ENCODE measurements at places on chromosomes 1 and 21.

GRCh38 chr1:77349275-77349674 lies 67.5 kb downstream of the AK5 start:
- DNase-seq, result no peak

- no peak for DNase-seq
Measured at GRCh38 chr1:14576155-14576554, 22.3 kb upstream of the KAZN start.

DNA sequence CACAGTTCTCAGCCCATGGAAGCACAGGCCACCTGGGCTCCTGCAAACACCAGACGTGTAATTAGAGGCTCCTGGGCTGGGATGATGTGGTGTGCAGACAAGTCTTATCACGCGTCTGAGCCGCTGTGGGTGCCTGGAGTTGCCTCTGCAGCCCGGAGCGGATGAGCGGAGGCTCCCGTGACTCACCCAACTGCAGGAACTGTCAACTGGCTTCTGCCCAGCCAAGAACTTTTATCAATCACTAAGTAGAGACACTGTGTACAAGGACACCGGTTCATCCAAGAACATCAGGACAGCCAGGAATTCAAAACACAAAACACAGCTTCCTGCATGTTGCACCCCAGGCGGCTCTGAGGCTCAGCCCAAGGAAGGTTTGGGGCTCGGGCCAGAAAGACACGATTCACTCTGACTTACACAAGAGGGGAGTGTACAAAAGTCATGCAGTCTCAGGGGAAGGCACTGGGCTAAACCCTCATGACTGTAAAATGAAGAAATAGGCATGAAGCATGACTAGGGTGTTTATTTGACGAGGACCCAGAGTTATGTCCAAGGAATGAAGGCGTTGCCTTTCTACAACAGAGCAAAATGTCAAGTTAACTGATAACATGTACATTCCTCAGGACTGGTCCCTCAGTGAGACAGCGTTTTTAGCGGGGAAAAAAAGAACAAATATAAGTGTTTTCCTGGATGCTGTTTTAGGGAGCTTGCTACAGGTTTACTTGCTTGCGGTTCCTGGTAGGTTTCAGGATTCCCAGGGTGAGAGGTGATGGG lies 21.1 kb downstream of the ERRFI1 start:
- DNase-seq, result no peak

GRCh38 chr1:29620631-29621030 lies 384.3 kb downstream of the PTPRU start:
- DNase-seq, result no peak

DNA sequence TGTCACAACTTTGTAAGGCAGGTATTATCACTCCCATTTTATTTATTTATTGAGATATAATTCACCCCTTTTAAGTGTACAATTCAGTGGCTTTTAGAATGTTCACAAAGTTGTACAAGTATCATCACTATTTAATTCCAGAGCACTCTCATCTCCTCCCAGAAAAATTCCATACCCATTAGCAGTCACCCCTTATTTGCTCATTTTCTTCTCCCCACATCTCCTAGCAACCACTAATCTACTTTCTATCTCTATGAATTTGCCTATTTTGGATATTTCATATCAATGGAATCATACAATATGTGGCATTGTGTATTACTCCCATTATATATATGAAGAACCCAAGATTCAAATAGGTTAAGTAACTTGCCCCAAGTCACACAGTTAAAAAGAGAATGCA lies 7.0 kb downstream of the DSTYK start:
- no peak for DNase-seq

- peak; percentile 79 for DNase-seq
Measured at GRCh38 chr1:201361652-201362504, 15.6 kb downstream of the TNNT2 start.

DNA sequence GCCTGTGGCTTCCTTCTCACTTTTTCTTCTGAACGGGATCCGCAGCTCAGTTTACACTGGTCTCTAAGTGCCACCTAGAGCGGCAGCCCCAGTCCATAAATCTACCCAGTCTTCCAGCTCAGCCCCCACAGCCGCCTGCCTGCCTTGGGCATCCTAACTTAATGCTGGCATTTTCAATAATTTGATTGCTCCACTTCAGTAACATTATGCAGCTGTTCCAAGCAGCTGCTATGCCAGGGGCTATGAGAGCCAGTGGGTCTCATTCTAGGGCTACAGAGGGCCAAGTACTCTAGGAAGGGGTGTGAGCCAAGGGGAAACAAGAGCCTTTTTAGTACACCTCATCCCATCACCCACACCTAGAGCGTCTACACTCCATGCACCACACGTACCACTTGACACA lies 48.4 kb upstream of the COA6 start:
- DNase-seq, result no peak

DNA sequence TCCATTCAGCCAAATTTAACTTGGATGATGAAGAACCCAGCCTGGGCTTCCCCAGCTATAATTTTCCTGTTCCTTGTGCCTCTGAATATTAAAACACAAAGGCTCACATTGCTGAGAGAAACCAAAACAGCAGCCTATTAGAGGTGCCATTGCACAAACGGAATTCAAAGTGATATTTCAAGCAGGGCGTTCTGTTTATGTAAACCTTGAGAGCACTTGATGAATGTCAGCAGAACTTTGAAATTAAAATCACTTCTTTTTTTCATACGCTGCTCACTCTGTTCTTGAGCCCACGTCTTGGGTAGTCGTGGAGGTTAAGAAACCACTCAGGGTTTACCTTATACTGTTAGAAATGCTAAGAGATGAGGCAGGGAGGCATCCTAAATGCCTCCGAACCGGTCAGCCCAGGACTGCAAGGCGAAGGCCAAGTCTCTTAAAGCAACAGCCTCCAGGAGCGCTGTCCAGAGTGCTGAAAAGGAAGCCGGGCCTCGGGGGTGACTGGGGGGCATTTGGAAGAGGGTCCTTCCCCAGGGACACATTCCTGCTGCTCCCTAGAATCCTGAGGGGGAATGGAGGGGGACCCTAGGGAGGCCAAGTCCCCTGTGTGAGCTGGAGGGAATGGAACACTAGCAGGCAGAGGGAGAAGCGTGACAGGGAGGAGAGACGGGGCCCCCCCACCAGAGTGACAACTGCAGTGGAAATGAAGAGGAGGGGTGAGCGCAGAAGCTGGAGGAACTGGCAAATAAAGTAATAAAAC lies 154.8 kb upstream of the VAMP3 start:
- DNase-seq, result peak; percentile 66

GRCh38 chr1:55823541-55824250 lies 608.5 kb upstream of the USP24 start:
- no peak for DNase-seq

DNA sequence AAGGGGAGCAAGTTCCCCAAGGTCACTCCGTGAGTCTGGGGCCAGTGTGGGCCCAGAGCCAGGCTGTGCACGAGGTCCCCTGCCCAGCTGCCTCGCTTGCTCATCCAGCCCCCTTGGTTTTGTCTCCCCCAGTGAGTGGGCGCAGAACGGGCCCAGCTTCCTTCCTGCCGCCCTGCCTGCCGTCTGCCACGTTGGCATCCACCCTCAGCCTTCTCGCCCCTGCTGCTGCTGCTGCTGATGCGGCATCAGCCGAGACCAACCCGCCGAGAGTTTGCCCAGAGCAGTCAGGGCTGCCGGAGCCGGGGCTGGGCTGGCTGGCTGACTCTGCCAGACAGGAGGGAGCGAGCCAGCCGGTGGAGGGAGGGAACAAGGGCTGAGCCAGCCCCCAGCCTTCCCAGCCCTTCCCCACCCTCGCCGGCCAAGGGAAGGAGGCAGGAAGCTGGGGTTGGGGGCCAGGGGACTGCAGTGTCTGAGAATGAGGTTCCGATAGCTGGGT lies 31.4 kb upstream of the WASF2 start:
- no peak for DNase-seq

DNA sequence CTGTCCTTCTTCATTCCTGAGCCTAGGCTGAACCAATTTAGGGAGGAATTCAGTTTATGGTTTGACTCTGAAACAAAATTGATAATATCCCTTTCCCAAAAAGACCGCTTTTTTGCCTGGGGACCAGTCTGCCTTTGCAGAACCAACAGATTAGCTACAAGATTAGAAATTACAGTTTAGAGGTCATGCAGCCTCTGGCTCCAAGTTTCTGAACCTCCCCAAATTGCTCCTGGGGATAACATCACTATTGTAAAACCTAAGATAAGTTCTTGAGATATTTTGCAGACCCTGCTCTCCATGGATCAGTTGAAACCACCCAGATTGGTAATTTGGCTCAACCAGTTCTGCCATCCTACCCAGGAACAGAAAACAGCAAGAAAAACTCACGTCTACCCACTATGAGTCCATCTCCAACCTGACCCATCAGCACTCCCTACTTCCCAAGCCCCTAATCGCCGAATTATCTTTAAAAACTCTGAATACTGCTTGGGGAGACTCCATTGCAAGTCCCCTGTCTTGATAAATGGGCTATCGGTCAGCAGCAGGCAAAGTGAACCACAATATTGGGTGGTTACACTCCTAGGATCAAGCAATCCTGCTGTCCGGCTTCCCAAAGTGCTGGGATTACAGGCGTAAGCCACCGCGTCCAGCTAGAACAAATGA lies 605 bp upstream of the RABGGTB start:
- DNase-seq, result no peak

DNA sequence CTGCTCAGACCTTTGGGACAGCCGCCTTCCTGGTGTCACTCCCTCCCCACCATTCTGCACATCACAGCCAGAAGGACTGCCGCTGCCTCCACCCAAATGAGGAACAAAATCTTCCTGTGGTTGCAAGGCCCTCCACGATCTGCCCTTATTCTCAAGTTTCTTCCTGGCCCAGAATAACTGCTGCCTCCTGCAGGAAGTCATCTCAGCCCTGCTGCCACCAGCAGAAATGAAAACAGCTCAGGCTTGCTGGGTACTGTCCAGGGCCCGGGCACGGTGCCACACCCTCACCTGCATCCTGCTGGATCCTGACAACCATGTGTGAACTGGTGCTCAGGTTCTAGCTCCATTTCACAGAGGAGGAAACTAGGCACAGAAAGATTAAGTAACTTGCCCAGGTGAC lies 2.8 kb downstream of the CLDN19 start:
- DNase-seq, result no peak

DNA sequence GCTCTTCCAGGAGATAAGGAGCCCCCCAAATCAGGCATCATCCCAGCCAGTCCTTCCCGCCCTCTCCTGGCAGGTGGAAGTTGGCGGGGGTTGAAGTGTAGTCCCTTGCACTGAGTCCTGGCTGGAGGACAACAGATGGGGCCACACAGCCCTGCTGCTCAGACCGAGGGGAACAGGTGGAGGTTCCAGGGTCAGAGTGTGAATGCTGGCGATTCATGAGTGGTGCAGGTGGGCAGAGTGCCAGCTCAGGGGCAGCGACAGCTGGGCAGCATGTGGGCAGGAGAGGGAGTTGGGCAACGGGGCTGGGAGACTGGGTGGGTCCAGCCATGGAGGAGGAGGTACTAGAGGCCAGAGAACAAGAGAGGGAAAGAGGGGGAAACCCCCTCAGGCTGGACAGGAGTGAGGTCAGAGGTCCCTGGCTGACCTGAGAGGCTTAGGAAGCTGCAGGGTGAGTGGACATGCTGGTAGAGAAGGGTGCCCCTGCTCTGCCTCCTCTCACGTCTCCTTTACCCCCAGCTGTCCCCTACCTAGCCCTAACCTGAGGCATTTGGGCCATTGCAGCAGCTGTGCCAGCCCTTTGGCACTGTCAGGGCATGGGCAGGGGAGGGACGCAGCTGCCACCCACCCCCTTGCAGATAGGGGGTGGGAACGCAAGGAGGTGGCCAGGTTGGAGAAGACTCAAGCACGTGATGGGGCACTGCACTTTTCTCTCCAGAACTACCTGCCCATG lies 11.3 kb upstream of the ADORA1 start:
- no peak for DNase-seq

GRCh38 chr1:7043719-7044535 lies 258.7 kb downstream of the CAMTA1 start:
- DNase-seq, result peak; percentile 19

GRCh38 chr1:17187051-17187450 lies 17.9 kb upstream of the PADI1 start:
- DNase-seq, result no peak

DNA sequence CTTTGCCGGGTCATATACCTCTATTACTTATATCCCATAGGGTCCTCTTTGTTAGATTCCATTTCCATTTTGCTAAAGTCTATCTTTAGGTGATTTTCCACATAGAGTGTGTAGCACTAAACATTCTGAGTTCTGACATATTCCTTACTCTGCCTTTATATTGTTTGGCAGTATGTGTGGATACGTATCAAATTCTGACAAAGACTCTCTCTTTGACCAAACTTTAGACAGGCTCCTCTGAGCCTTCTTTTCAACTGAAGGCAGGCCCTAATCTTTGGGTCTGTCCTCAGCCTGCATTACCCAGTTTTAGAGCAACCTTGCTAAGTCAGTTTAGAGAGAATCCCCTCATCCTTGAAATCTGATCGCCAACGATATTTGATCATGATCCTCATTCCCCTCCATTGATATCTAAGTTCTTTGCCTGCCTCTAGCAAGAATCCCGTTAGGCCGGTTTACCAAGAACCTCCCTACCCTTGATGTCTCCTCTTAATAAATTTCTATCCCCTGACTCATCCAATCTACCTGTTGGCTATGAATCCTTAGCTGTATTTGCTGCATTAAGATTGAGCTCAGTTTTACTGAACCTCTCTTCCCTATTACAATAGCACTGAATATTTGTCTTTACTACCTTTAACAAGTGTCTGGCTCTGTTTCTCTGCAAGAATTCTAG lies 10.4 kb upstream of the PPT1 start:
- no peak for DNase-seq

All from neural progenitor cell (in vitro differentiated cells).